ENCODE measurements at places on chromosomes 2 and 18. TPM values are rescaled to one million over a fixed set of nuclear protein-coding genes. Genes with fewer than 3 reads are reported as not detected.

DNA sequence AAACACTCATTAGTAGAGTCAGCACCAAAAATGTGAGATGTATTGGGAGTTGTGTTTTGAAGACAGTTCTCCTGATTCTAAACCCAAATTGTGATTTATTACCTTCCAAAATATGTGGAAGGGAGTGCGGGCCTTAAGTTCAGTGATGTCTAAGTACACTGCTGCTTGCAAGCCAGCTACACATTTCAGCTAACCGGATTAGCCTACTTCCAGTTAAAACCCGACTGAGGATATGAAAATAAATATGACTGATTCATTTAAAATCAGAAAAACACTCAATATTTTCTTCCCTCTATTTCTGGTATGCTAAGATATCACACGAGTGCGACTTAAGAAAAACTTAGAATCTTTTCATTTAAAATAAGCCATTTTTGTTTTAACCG is 907 bp downstream of the FHL2 start:
- DNase-seq = peak; percentile 50

GRCh38 chr2:71941726-71942525 is 205.7 kb downstream of the CYP26B1 start:
- DNase-seq = peak; percentile 33

The CCDC85A gene
- 7.5 TPM for total RNA-seq

The CSRNP3 gene
- 20.6 TPM for total RNA-seq

All from tongue (tissue), 3 donors.